AG04449 (cell line): ENCODE measurements at places on chromosomes 7 and 10.
A peak's percentile ranks its signal among the peaks of the same experiment; 100 is the strongest.

DNA sequence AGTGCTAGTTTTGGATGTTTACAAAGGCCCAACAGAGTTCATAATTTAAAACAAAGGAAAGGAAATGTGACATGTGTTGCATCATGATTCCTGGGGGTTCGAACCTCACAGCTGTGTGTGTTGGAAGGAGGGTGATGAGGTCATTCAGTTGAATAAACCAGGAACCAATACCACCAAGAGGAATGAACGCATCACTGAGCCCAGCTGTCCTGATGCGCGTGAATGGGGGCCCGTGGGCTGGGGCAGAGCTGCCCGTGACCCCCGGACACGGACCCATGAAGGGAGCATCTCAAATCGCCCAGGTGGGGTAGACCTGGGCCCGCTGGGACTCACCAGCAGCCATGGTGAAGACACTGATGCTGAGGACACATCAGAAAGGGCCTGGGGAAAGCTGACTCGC lies 33.0 kb downstream of the BRI3 start:
- no peak for DNase-seq

DNA sequence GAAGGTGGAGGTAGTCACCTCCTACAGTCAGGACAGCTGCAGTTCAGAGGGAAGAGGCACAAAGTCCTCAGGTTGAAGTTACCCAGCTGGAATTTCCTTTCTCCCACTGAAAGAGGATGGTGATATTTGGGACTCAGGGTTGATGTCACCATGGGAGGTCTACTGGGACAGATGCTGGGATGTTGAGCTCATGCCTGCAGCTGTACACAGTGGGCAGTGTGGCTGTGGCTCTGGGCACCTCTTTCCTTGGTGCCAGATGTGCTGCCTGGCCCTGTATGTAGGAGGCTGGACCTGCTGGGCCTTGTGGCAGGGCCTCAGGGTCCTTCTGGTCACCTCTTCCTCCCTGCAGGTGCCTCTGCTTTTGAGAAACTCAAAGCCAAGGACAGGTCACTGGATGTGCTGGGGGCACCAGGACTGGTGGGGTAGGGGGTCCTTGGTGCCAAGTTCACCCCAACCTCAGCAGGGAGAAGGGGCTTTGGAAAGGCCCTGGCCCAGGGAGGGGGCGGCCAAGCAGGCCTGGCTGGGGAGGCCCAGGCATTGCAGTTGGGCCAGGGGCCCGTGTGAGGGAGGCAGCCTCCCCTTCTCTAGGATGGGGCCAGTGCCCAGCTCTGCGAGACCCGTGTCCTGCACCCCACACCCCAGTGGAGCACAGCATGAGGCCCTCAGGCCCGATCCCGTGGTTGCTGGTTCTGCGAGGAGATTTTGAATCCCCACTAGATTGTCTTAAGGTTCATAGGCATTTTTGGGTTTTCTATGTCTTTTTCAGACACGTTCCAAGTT lies 103.1 kb downstream of the BMS1 start:
- no peak for DNase-seq

GRCh38 chr7:108463613-108464012 lies 7.4 kb upstream of the NRCAM start:
- DNase-seq: no peak

DNA sequence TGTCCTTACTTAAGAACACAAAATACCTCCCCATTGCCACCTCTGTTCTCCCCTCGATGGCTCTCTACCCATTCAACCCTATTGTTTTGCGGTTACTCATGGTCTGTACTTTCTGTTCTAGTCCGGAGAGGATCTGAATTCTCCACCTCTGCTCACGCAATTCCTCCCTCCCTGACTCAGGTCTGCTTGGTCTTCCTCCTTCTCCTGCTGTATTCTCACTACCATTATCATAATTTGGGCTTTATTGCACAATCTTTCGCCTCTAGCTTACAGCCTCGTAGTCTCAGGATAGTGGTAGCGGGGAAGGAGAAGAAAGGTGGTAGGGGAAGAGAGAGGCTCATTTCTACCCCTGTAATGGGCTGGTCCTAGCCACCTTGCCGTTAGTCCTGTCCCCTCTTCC lies 35.4 kb upstream of the FAM180A start:
- DNase-seq: no peak

DNA sequence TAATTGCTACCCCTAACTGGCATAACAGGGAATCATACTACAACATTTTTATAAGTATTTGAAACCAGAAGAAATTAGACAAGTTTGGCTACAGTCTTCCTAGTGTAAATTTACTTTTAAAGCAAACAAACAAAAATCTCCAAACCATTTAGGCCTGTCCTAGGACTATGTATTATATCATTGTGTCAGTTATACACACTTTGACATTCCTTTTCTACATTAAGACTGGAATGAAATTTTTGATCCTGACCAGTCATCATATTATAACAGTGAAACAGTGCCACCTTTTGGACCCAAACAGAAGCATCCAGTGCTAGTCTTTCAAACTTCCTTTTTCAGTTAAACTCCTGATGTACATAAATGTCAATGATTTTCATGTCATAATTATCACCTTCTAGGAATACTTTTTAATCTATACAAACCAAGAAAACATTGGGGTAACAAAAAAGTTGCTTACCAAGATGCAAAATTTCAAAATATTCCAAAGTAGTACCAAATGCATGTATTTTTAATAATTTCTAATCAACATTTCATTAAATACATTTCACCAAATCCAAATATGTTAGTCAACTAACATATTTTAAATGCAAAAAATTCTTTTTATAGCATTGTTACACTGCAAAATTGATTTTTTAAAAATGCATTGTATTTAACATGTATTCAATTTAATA lies 75.7 kb downstream of the IMMP2L start:
- peak; percentile 9 for DNase-seq

DNA sequence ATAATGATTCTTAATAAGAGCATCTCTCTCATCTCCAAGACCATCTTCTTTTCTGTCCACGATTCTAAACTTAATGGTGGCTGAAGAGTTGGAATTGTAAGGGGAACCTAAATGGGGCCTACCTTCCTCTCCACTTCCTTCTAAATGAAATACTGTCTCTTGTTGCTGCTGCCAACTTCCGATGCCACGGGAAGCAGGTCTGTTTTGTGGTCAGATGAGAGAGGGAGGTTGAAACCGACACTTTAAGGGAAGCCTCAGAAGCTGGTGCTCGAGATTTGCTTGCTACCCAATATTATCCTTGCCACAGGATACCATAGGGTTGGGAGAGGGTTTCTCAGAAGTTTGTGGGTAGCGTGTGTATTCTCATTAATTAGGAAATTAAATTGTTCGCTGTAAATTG lies 464.1 kb downstream of the SUGCT start:
- DNase-seq: no peak

DNA sequence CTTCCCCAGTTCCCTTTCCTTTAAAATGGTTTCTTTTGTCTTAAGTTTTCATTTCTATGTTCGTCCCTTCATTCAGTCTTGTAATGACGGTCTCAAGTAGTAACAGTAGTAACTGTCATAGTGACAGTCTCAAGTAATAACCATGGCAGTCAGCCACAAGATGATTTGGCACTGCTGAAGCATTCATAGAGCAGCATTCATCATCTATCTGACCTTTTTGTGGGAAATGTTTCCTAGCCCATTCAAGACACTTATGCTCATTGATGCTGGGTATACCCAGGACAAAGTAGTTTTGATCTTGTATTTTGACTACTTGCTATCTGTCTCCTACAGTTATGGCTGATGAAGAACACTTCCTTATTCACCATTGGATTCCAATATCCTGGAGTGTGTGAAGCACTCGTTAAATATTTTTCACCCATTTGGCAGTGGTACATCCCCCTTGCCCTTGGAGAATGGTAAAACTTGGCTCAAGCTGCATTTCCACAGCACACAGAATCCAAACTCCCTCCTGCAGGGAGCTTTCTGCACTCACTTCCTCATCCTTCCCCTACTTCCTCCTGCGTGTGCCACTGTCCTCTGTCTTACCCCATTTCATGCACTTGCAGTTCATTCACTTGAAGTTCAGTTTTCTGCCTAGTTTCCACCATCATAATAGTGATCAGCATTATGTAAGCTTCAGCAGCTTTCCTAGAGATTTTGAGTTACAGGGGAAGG lies 19.0 kb downstream of the GIMAP4 start:
- no peak for DNase-seq

DNA sequence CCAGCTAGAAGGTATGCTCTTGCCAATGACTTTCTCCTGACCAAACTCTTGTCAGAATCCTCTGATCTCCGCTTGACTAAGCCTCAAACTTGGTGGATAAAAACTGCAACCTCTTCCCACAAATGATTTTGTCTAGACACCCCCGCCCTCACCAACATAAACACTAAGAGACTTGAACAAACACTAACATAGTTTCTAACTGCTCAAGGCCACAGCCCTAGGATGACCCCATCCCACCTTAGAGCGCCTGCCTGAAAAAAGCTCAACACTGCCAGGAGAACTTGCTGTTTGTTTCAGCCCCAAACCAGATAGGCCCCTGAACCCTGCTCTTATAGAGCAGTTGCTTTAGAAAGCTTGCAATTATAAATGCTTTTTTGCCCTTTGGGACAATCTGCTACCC lies 71.8 kb downstream of the LRRN3 start:
- DNase-seq: no peak

DNA sequence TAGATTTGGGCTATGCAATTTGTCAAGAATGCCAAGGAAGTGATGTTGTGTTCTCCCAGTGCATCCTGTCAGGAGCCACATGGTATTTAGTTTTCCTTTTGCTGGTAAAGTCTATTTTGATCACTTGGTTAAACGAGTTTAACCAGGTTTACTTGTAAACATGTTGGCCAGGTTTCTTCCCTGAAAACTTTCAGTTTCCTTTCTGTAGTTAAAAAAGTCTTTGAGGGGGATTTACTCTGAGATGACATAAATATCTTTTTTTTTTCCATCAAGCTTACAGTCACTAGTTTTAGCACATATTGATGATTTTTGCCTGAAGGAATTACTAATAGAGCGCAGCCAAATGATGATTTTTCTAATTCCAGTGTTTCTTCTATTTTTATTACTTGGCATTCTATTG lies 320.5 kb downstream of the PHF14 start:
- DNase-seq: no peak

DNA sequence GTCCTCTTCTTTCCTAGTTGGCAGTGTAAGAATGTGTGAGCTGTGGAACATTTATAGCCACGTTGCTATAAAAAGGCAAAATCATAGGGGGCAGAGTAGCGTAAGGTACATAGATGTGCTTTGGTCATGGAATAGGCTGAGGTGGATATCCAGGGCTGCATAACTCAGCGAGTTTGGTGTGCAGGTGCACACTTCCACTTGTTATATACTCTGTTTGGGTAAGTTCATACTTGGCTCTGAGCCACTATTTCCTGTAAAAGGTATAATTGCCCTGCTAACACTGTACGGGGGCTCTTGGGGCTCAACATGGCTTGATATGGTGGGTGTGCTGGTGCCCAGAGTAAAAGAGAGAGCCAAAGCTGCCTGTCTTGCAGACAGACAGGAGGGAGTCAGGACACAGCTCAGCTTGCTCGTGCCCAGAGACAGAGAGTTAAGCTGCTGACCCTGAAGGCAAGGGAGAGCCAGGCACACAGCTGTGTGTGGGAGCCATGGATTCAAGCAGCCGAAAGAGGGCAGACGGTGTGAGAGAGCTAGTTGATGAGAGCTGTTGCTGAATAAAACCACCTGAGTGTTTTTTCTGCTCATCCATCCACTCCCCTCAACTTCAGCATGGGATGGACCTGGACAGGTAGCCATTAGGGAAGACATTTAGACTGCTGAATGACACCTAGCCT lies 126.7 kb downstream of the DKK1 start:
- DNase-seq: no peak

GRCh38 chr7:118152149-118152548 lies 31.8 kb upstream of the LSM8 start:
- DNase-seq: no peak

- no peak for DNase-seq
Observed at GRCh38 chr10:34907743-34908430, 92.8 kb upstream of the PARD3 start.

GRCh38 chr7:135208102-135208793 lies 3.1 kb downstream of the WDR91 start:
- DNase-seq: no peak

DNA sequence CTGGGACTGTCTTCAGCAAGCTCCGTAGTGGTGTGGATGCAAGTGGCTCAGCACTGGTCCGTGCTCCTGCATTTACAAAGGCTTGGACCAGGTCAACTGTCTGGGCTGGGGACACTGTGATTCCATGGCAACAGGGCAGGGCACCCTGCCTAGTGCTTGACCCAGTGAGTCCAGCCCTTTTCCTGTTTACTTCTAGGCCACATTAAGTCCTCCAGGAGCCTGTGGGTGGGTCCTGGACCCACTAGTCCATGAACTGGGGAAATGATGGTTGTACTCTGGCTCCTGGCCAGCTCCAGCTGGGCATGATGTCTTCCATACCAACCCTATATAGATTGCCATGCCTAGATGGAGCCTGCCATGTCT lies 152.0 kb downstream of the RPS24 start:
- DNase-seq: no peak

DNA sequence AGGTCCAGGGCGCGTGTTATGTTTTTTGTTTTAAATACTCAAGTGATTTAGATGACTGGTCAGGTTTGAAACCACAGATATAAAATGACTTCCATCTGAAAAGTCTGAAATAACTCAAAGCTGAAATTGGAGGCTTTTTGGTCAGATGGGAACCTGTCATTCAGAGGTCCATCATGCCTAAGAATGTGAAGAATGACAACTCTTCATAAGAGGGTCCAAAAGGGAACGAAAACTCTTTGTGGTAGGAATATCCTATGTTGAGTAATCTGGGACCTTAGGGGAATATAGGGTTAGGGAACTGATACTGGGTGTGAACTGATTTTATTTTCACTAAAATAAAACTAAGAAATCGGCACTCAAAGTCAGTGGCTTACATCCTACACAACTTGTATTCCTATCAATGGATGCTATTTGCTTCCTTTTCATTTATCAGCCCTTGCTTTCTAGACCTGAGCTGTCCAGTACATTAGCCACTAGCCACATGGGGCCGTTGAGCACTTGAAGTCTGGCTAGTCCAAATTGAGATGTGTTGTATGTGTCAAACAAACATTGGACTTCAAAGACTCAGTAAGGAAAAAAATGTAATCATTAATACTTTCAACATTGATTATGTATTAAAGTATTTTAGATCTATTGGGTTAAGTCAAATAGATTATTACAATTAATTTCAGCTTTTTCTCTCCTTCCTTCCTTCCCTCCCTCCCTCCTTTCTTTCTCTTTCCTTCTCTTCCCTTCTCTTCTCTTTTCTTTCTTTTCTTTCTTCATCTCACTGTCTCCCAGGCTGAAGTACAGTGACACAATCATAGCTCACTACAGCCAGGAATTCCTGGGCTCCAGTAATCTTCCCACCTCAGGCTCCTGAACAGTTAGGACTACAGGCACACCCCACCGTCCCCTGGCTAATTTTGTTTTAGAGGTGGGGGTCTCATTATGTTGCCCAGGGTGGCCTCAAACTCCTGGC lies 56.5 kb upstream of the KDM7A start:
- DNase-seq: no peak

GRCh38 chr10:87927091-87927490 lies 63.7 kb downstream of the PTEN start:
- DNase-seq: no peak

GRCh38 chr7:15515252-15515651 lies 46.6 kb downstream of the AGMO start:
- DNase-seq: peak; percentile 33
